ENCODE measurements at places on chromosomes 16 and 17.
A peak's percentile ranks its signal among the peaks of the same experiment; 100 is the strongest.

GRCh38 chr17:83155128-83156121, 76.0 kb downstream of the METRNL start:
- no peak for DNase-seq

DNA sequence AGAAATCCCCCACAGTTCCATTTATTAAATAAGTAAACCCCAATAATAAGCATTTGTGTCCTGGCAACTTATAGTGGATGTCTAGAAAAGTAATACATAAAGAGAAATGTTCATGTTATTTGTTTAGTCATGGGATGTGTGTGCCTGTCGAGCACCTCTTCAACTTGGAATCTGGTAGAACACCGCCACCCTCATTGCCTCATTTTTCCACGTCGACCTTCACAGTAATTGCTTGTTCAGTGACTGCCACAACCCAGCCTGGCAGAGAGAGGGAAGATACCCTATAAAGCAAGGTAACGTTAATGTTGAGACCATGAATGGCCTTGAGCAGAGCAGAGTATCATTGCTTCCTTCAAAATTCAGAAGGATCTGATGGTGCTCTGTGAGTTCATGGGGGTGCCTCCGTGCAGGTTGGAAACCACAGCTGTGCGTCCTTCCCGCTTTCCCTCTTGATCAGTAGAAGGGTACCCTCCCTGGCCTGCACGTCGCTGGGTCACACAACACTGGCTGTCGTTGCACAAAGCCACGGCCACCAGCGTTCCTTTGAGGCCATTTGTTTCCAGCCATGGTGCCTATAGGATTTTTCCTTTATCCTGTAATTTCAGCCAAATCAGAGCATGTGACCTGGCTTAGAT, 3.7 kb upstream of the DNASE1 start:
- DNase-seq = no peak

DNA sequence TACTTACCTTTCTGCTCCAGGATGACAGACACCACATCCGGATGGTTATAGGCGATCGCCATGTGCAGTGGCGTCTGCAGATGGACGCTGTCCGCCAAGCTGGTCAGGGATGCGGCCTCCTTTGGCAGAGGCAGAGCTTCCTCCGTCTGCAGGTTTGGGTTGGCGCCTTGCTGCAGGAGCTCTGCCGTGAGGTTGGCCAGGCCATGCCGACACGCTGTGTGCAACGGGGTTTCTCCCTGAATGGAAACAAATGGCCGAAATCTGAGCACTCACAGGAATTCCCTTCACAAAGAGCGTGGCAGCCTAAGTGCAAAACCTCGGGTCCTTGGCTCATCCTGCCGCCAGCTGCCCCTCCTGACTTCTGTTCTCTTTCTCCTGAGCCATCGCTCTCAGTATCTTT, 41.8 kb downstream of the CYB5D2 start:
- no peak for DNase-seq

DNA sequence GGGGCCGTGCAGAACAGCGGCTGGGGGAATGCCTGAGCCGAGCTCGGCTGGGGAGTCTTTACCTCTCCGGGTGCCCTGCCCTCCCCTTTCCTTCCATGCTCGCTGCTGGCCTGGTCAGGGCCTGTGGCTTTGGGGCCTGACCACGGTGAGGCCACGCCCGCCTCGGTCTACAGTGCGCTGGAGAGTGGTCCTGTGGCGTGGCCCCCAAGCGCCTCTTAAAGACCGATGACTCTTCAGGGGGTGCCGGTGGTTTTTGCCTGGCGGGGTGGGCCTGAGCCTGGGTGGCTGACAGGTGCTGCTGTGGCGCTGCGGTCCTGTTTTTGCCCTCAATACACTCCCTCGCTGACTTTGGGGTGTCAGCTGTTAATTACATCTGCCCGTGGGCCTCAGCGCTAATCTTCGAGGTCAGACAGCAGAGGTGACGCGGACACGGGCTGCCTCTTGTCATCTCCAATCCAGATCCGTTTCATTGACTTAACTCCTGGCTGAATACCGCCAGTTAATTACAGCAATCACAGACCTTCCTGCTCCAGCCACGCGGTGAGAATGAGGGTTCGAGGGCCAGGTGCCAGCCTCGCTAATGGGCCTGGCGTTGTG, 29.7 kb downstream of the GSE1 start:
- DNase-seq = no peak

DNA sequence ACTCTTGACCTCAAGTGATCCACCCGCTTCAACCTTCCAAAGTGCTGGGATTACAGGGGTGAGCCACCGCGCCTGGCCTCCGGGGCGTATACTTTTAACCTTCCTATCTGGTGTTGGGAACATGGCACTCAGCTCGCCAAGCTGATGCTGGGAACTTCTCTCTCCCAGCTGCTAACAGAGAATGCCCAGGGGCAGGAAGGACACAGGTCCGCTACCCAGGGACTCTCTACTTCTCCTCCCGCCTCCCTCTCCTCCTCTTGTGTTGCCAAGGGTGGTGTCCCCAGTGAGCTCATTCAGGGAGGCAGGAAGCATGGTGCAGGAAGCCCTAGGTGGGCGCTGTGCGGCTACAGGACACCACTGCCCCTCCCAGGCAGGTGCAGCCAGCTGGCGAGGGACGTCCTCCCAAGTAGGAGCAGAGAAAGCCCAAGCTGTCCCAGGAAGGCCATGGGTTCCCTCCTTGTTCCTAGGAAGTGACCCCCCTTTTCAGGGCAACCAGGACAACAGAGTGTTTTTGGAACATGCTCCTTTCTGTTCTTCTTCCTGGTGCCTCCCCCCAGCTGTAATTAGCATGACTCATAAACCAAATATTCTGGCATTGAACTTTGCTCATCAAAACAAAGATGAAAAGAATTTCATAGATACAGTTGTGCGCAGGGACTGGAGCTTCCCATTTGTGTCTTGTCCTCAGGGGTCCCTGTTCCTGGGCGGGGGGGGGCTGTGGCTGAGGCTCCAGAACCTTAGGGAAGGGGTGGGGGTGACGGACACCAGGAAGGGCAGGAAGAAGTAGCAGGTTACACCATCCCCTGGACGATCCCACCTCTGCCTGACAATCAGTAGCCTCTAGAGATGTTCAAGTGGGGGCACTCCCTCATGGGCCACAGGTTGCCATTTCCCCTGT, 2.7 kb downstream of the C1QTNF1 start:
- peak; percentile 19 for DNase-seq

DNA sequence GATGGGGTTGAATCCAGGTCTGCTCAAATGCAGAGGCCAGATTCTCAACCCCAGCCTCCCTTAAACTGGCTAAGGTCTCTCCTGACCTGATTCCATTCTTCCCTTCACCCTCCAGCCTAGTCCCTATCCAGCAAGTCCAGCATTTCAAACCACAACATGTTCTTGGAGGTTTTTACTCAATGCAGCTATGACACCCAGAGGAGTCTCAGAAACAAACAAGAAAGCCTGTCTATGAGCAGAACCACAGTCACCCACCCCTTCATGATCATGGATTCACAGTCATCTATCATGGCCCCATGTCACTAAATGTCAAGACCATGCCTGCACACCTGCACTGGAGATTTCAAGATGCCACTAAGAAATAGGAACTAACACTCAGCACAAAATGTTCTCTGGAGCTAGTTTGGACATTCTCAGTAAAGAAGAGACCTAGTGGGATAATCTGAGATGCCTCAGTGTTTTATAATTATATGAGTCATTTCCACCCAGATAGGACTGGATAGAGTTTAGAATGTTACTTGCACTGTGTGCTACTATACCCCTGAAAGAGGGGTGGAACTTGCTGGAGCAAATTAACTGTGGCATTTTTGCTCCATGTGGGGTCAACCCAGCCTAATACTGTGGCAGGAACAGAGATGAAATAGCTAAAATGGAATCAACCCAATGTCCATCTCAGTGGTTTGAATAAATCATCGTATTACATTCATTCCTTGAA, 9.5 kb upstream of the METTL22 start:
- no peak for DNase-seq

- no peak for DNase-seq
Measured at GRCh38 chr17:48642059-48642842, 16.1 kb upstream of the HOXB9 start.

GRCh38 chr17:29119265-29119664, 60.9 kb downstream of the MYO18A start:
- no peak for DNase-seq

- DNase-seq = no peak
Measured at GRCh38 chr17:70206361-70207010, 37.2 kb downstream of the KCNJ2 start.

DNA sequence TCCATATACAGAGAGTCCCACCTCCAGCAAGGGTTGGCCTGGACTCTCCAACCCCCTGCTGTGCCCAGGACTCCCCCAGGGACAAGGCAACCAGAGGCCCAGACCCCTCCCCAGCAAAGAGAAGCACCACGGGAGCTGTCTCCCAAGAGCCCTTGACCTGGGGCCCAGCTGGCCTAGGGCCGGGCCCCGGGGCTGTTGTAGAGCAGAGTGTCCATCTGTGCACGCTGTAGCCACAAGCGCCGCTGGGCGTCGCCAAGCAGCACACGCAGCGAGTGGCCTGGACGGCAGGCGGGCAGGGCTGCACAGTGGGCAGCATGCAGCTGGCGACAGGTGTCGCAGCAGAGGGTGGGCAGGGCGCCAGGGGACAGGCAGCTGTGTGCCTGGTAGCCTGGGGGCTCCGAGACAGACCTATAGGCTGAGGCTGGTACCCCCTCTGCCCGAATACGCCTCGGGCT, 4.3 kb downstream of the SPATA2L start:
- peak; percentile 70 for DNase-seq

- DNase-seq = no peak
Measured at GRCh38 chr16:49986351-49987124, 38.5 kb upstream of the CNEP1R1 start.

GRCh38 chr17:44983563-44983962, 15.5 kb upstream of the C1QL1 start:
- no peak for DNase-seq

GRCh38 chr17:4344926-4345325, 21.5 kb downstream of the UBE2G1 start:
- DNase-seq = no peak

DNA sequence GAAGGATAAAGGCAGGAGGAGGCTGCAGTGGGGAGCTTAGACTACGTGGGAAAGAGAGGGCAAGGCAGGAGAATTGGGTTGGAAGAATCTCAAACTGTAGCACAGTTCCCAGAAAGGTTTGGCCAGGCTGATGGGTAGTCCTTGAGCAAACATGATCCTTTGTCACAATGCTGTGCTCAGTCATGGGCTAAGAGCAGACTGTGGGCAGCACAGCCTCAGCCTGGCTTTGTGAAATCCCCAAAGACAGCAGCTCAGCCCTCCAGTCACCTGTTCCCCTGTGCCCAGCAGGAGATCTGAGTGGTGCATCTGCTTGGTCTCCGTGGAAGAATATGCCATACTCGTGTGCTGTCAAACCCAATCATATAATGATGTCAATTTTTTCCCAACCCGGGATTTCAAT, 10.6 kb upstream of the ENGASE start:
- DNase-seq = no peak

All from right hindlimb (tissue), 1 donor.